ENCODE measurements at places on chromosomes 7 and 10.

DNA sequence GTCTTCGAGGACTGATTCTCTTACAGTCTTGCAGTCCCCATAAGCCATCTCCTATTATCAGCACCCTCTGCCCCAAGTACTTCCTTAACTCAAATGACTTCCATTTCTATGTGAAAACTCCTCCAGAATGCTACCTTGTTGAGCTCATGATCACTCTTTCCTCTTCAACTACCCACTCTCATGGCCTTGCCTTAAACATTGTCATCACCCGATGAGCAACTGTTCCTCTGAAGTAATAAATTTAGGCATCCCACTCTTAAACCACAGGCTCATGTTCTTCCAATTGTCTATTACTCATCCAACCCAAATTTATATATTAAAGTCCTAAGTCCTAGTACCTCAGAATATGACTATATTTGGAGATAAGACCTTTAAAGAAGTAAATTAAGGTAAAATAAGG lies 152.9 kb downstream of the C1GALT1 start:
- no peak for DNase-seq

DNA sequence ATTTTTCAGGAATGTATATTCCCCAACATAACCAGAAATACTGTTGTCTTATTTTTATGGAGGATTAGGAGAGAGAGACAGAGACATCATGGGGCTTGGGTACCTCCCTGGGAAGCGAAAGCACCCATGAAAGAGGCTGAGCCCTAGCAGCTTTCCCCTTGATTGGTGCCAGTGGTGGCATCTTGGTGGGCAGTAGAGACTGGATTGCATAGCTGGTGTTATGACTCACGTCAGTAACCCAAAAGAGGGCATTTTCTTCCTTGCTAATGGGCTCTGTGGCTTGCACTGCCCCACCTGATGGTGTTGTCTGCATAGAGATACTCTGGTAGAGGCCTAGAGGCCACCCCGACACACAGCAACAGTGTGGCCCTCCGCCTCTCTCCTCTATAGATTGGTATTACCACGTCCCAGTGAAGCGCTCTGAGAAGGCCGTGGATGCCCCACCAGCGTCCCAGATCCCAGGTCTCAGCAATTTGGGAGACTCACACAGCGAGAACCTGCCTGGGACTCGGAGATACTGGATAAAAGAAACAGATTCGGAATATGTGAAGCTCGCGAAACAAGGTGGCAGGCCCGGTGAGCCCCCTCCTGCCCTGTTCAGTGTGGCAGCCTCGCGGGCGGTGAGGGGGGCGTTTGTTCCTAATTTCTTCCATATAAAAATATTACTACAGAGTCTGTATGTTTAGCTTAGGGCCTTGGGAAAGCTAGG lies 5.8 kb downstream of the C7orf57 start:
- DNase-seq, result no peak

GRCh38 chr10:89609833-89610346 lies 35.2 kb downstream of the PANK1 start:
- no peak for DNase-seq

- DNase-seq, result no peak
These were observed 47.2 kb downstream of the PYROXD2 start for GRCh38 chr10:98367604-98368451.

- no peak for DNase-seq
These were observed 37.3 kb downstream of the FBH1 start for GRCh38 chr10:5927306-5927705.

DNA sequence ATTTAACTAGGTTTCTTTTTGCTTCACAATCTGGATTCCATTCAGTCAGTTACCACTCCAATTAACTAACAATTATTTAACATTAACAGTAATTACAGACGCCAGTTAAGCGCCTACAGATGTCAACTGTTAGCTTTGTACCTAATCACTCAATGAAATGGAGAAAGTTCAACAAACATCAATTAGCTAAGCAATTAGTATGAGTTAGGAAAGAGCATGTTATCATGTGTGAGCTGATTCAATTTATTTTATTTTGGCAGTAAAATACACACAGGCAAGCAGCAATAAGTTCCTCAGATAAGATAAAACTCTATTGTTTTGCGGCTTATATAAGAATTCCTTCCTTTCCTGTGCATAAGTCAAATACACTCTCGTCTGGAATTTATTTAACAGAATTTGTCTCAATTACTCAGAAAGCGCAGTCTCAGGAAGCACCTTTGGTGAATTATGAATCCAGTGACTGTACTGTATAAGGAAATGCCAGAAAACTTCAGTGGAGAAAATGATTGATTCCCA lies 427.1 kb upstream of the GALNT17 start:
- DNase-seq, result no peak

- no peak for DNase-seq
These were observed 27.1 kb downstream of the LMTK2 start for GRCh38 chr7:98133621-98134303.

DNA sequence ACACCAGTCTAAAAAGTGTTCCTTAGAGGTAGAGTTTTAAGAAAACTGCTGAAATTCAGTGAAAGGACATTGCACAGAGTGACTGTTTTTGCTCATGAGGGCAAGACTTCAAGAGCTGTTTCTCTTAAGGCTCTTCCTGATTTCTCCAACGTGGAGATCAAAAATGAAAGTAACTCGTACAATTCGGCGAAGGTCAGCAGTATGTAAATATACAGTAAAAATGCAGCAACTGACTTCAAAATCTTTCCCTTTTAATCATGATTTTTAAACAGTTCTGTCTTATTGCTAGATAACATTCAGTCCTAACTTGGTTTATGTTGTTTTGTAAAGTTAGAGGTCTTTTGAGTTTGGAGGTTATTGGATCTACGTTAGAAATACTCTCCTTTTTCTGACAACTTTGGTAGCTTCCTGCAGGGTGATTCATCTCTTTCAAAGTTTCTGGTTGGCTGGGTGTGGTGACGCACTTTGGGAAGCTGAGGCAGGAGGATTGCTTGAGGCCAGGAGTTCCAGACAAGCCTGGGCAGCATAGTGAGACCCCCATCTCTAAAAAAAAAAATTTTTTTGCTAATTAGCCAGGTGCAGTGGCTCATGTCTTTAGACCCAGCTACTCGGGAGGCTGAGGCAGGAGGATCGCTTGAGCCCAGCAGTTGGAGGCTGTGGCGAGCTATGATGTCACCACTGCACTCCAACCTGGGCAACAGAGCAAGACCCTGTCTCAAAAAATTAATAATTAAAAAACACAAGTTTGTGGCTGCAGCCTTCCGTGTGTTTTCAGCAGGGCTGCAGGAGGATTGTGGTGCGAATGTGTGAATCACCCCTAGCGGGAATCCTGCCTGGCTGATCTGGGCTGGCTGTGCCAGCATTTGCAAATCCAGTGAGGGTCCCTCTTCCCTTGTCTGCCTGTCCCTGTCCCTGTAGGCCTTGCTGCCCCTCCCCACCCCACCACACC lies 29.2 kb upstream of the AP5Z1 start:
- no peak for DNase-seq

DNA sequence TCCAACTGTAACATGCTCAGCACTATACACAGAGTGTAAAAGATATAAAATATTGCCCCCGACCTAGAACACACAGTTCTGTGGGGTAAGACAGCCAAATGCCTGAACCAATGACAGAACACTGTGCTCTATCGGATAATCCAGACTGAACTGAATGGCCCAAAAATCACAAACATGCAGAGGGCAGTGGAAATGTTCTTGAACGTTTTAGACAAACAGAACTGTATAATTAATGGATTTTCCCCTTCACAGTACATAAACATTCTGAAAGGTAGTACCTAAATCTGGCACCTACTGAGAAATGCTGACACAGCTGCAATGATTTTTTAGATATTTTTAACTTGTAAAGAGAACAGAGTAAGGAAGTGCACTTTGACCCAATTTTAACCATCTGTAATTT lies 33.4 kb downstream of the PARD3 start:
- DNase-seq, result no peak

- DNase-seq, result no peak
These were observed 67.8 kb downstream of the TBX20 start for GRCh38 chr7:35185908-35186731.

GRCh38 chr10:43814663-43815062 lies 166.0 kb upstream of the ZNF32 start:
- no peak for DNase-seq

GRCh38 chr10:87619705-87620104 lies 40.0 kb upstream of the PAPSS2 start:
- DNase-seq, result no peak

DNA sequence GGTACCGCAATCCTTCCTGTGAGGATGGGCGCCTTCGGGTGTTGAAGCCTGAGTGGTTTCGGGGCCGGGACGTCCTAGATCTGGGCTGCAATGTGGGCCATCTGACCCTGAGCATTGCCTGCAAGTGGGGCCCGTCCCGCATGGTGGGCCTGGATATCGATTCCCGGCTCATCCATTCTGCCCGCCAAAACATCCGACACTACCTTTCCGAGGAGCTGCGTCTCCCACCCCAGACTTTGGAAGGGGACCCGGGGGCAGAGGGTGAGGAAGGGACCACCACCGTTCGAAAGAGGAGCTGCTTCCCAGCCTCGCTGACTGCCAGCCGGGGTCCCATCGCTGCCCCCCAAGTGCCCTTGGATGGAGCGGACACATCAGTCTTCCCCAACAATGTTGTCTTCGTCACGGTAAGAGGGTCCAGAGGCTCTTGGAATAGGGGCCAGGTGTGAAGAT lies 1.7 kb downstream of the MEPCE start:
- DNase-seq, result no peak

GRCh38 chr10:132470410-132471124 lies 67.0 kb upstream of the INPP5A start:
- DNase-seq, result no peak

DNA sequence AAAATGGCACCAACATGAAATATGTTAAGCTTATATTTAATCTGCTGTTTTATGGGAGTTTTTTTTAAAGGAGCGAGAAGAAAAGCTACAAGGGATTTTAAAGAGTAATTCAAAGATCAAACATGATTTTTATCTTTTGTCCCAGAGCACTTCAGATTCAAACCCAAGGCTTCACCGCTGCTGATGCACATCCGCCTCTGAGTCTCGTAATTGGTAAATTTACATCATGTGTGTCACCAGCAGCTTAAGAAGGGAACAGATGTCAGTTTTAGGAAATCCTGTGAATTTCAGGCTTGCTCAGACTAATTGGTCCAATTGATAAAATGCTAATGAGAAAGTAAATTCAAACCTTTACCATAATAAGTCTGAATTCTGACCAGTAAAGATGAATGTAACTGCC lies 406.3 kb downstream of the GFRA1 start:
- DNase-seq, result no peak

- DNase-seq, result peak; percentile 26
These were observed 95.5 kb downstream of the CUL2 start for GRCh38 chr10:34994565-34995142.

DNA sequence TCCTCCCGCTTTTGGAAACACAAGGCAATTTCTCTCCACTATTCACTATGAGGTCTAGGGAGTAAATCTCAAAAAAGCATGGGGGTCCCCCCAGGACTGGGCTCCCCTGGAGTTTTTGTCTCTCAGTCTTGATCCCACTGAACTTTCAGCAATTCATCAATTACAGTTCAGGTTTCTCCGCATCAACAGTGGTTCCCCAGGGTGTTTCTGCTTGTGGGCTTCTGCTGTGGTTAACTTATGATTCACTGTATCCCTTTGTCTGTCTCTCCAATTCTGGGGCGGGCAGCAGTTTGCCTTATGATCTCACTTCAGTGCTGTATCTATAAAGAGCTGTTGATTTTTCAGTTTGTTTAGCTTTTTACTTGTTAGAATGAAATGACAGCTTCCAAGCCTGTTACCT lies 142.6 kb upstream of the CDC14C start:
- DNase-seq, result no peak

DNA sequence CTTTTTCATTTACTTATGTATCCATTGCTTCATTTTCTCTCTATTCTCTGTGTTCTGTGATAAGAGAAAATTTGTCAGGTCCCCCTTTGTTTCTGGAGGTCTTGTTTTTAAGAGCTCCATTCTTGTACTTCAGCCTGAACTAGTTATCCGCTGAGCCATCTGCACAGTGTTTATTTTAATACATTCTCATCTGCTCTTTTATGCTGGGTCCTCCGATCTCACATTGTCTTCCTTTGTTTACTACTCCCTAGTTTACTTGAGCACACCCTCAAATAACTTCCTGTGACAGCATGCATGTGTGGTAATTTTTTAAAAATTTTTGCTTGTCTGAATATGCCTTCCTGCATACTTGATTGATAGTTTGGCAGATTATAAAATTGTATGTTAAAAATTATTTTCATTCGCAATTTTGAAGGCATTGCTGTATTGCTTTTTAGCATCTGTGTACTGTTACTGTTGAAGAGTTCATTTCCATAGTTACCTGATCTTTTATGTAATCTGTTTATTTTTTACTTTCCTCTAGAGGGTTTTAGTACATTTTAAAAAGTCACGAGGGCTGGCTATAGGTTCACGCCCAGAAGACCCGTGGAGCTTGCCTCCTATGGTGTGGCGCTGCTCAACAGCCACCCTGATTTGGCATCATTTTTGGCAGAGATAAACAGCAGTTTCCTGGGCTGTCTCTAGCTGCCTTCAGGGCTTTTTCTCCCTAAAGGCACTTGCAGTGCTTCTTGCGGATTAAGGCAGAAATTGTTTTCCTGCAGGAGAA lies 31.9 kb downstream of the RSBN1L start:
- no peak for DNase-seq

DNA sequence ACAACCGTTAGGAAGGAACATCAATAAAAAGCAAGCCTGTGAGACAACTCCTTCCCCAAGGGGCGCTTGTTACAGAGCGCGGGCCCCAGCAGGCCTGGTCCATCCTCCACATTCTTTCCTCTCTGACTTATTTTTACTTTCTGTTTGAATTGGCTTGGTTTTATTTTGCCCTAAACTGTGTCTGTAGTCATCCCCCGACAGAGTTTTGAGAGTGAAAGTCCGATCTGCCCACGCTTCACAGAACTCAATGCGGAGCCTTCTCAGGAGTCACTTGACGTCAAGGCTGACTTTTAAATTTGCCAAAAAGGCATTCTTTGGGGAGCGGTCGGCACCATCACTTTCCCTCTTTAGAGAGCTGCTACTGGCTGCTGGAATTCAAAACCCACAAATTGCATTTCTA lies 150.1 kb upstream of the KLF6 start:
- DNase-seq, result peak; percentile 73

GRCh38 chr10:99233000-99233688 lies 2.5 kb downstream of the HPSE2 start:
- DNase-seq, result no peak

GRCh38 chr7:134527979-134528371 lies 608 bp downstream of the AKR1B10 start:
- DNase-seq, result no peak

DNA sequence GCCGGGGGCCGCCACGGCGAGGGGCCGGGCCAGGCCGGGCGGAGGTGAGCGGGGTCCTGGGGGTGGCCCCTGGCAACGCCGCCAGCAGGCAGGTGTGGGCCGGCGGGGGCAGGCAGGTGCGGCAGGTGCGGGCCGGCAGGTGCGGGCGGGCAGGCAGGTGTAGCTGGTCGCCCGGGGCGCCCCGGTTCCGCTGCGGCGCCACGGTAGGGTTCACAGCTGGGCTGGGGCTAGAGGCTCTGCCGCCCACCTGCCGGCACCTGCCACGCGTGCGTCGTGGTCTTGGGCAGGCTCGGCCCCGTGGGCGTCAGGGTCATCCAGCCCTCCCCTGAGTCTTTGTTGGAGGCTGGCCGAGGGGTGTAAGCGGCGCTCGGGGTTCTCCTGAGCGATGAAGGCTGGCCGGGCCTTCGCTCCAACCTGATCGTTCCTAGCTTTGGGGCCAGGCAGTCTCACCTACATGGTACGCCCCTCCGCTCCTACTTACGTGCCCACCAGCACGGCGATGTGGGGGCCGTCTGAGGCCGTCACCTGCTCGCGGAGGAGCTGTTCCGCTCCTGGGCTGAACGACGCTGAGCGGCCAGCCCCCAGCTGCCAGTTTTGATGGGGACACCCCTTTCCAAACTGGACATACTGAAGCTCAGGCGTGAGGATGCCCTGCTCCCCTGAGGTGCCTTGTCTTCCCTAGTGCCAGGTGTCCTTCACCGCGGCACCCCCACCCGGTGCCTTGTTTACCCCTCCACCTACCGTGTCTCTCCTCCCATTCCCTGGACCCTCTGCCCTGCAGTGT lies 493 bp downstream of the ZMIZ2 start:
- no peak for DNase-seq
